ENCODE measurements at places on chromosomes 5 and 9.

- peak; percentile 95 for DNase-seq
Observed at GRCh38 chr5:172188033-172188892, at the start of gene STK10. TSS of gene STK10 (minus strand) at chr5:172188224. CDS start at chr5:172188042, 182 bp downstream.

DNA sequence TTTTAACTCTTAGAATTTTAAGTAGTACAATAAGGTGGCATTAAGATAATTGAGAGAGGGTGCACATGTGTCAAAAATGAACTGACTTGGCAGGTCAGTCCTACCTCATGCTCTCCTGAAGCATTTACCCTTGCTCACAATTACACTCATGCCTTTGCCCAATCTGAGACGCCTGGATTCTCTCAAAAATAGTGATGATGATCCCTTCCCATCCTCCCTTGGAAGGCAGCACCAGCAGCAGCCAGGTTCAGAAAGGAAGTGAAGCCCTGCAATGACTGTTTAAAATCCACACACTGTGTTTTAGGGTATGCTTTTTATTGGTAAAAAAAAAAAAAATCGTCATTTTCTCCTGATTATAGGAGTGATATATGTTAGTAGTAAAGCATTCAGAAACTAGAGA lies 246.6 kb downstream of the PRELID2 start:
- DNase-seq, result no peak

DNA sequence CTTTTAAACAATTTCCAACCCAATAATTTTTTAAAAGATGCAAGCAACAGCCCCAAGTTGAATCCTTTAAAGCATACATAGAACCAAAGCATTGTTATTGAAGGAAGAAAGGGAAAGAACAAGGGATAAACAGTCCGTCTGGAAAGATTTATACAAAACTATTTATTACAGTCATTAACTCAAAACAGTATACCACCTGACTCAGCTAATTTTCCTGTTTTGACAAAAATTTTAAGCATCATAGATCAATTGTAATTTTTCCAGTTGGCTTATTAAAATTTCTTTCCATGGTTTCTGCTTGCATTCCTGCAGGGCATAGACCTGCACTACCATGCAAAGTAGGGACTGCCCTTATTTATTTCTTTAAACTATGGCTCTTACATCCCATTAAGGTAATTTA lies 29.9 kb downstream of the AP3B1 start:
- no peak for DNase-seq

GRCh38 chr9:127613583-127613954 lies 1.5 kb downstream of the STXBP1 start:
- DNase-seq, result peak; percentile 31

DNA sequence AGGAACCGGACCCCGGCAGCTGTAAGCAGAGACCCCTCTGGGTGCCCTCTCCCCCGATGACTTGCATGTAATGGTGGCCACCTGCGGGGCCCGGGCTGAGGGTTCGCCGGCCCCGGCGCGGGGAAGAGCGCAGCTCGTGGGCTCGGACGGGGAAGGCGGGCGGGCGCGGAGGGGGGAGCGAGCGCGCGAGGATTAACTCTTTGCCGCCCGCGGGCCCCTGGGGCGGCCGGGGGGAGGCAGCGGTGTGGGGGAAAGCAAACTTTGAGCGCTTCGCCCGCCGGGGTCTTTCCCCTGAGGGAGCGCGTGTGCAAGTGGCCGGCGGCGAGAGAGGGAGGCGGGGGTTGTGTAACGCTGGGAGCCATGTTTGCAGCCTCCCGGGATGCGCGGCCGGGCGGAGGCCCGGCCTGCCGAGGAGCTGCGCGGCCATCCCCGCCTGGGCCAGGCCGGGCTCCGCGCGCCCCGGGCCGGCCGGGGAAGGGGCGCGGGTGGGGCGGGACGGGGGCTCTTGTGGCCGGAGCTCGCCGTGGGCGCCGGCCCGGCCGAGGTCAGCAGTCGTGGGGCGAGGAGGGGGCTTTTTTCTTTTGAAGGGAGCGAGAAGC lies 547 bp downstream of the ANP32B start:
- peak; percentile 63 for DNase-seq

DNA sequence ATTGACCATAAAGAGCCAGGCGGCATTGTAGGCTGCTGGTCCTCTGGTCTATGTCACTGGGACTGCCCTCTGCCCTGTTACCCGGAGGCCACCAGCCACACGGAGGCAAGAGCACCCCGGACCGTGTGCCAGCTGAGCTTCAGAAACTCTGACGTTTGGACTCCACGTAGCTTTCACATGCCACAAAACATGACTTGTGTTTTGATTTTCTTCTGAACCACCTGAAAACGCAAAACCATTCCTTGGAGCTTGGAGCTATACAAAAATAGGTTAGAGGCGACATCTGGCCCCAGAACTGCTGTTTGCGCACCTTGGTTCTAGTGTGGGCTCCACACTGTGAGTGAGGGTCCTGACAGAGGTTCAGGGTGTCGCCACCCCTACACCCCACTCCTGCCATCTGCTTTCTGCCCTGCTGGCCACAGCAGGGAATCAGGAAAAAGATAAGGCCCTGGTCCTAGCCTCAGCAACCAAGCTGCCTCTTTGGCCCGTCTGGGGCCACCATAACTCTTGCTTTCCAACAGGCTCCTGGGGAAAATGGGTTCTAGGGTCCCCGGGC lies 151.3 kb upstream of the IRX2 start:
- DNase-seq, result no peak

GRCh38 chr5:65970481-65971367 lies 44.3 kb downstream of the ERBIN start:
- no peak for DNase-seq

DNA sequence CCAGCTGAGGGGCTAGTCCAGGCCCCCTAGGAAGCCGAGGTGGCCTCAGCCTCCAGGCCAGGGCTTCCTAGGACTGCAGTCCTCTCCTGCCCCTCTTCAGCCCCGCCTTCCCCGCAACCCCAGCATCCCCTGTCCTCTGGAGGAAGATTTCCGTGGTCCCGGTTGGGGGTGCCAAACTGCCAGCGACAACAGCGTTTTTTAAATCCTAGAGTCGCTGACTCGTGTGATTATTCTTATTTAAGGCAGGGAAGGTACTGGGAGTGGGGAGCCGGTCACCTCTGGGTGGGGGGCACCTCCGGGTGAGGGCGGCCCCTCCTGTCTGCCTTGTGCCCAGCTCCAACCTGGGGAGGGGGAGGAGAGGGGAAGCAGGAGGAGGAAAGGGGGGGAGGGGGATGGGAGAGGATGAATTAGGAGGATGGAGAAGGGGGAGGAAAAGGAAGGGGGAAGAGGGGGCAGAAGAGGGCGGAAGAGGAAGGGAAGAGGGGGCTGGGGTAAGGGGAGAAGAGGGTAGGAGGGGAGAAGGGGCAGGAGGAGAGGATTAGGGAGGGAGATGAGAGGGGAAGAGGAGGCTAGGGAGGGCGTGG lies 173.1 kb upstream of the IER5L start:
- no peak for DNase-seq

DNA sequence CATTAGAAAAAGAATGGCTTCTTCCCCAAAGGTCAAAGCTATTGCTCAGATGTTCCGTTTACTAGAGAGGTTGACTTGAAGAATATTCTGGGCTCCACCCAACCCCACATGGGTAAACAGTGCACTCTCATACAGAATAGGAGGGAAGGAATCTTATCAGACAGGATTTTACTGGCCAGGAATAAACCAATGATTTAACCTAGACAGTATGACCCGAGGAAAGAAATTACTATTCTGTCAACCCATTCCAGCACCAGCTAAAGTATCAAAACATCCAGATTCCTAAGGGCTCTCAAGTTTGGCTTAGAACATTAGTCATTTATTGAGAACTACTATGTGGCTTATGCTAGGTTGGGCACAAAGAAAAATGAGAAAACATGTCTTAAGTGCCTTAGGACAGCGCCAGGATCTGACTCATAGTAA lies 493.6 kb upstream of the KLF4 start:
- DNase-seq, result no peak

GRCh38 chr5:93055971-93056370 lies 525.0 kb downstream of the NR2F1-AS1 start:
- no peak for DNase-seq

GRCh38 chr5:131671994-131672655 lies 37.1 kb upstream of the RAPGEF6 start:
- DNase-seq, result no peak

GRCh38 chr5:2576823-2577222 lies 174.7 kb downstream of the IRX2 start:
- DNase-seq, result no peak

- DNase-seq, result no peak
Observed at GRCh38 chr5:127685662-127686061, 17.5 kb upstream of the CCDC192 start.

DNA sequence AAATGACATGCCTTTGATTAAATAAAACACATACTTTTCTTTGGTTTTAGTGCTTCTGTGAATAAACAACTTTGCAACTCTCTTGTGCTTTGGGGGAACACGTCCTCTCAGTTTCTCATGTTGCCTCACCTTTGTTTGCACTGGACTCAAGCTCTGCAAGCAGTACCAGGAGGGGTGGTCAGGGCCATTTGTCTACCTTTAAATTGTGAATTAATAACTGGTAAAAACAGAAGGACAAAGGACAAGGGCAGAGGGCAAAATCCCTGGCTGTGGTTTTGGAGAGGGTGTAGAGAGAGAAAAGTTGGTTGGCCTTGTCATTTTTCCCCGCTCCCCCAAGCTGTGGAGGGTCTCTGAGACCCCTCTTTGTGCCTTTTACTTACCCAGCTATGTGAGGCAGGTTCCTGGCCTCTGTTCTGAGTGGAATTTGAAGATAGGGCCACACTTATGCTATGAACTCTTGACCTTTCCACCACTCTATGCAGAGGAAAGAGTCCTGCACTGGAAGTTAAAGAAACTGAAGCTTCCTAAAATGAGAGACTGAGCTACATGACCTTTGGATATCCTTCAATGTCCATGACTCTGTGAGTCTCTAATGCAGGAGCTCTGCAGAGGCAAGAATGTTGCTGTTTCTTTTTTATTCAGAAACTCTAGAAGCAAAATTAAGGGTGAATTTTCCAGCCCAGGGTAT lies 55.1 kb upstream of the MOCS2 start:
- DNase-seq, result no peak

GRCh38 chr9:93480728-93481324 lies 27.4 kb upstream of the FAM120AOS start:
- DNase-seq, result no peak

GRCh38 chr9:91411096-91411771 lies 12.4 kb downstream of the NFIL3 start:
- peak; percentile 33 for DNase-seq

- no peak for DNase-seq
Observed at GRCh38 chr9:114518599-114519022, 13.3 kb upstream of the WHRN start.

DNA sequence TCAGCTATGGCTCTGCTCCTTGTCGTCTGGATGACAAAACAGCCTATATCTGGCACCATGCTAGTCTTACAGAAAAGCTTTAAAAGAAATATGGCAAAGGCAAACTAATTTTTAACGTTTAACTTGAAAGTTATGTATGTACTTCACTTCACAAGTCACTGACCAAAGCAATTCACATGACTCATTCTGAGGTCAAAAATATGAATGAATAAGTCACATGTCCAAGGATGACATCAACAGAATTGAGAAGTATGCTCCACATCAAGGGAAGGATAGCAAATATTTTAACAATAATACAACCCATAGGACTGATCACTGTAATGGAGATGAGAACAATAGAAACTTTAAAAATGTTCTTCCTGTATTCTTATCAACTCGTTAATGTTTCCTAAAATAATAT lies 1072.6 kb upstream of the NUDT12 start:
- no peak for DNase-seq

- no peak for DNase-seq
Observed at GRCh38 chr5:95840956-95841705, 18.6 kb upstream of the GLRX start.

- no peak for DNase-seq
Observed at GRCh38 chr9:36264896-36265295, 6.6 kb upstream of the GNE start.

- DNase-seq, result no peak
Observed at GRCh38 chr9:128369024-128369706, 2.0 kb upstream of the URM1 start.

DNA sequence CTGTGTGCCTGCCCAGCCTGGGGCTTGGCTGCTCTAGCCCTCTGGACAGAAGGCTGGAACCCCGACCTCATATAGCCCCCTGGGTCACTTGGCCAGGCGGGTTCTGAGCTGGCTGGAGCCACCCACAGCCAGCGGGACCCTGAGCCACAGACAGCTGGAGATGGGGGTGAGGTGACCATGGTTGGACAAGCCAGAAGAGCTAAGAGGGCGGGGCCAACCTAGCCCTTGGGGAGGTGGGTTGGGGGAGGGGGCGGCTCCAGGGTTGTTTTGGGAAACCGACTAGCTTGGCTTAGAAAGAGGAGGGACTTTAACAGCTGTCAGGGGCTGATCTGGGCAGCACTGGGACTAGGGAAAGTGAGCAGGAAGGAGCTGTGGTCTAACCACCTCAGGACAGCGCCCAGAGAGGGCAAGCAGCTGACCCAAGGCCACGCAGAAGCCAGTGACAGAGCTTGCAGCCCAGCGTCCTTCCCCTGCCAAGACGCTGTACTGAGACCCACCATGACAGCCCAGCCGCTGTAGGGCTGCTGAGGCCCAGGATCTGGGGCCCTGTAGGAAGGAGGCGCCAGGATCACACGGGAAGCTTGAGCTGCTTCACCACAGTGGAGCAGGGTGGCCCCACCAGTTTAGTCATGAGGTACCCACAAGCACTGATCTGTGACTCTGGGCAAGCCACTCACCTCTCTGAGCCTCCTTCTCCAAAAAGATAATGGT lies 2.2 kb downstream of the AIF1L start:
- DNase-seq, result no peak

- peak; percentile 58 for DNase-seq
Observed at GRCh38 chr9:101465326-101465915, 29.8 kb upstream of the ALDOB start.

DNA sequence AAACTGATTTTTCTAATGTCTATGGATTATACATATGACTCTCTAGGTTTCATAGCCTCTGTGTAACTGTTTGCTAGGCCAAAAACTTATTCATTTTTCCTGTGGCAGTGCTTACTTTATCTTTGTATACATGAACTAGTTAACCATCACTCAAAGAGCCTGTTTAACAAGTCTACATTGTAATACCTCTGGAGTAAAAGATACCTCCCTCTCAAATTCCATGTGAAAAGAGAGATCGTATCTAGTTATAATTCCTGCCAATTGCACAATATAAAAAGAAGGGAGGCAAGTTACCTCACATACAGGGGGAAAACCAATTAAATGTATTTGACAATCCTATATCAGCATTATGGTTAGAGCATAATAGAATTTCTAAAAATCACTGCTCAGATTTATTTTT lies 271.9 kb upstream of the ST8SIA4 start:
- DNase-seq, result no peak

DNA sequence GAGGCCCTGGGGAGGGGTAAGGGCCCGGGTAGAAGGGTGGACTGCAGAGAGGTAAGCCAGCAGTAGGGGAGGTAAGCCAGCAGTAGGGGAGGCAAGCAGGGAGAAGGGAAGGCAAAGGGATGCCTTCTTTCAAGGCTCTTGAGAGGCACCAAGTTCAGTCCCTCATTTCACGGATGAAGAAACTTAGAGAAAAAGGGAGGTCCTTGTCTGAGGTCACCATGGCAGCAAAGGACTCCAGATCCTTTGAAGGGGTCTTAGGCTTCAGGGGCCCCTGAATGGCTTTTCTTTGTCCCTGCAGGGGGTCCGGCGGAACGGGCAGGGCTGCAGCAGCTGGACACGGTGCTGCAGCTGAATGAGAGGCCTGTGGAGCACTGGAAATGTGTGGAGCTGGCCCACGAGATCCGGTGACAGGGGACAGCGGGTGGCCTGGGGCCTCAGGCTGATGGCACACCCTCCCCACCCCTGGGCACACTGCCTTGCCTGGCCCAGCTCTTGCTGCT lies 42.6 kb downstream of the RGS3 start:
- no peak for DNase-seq
